ENCODE measurements at places on chromosomes 4 and X. TPM values are rescaled to one million over a fixed set of nuclear protein-coding genes. Genes with fewer than 3 reads are reported as not detected.
A peak's percentile ranks its signal among the peaks of the same experiment; 100 is the strongest.

DNA sequence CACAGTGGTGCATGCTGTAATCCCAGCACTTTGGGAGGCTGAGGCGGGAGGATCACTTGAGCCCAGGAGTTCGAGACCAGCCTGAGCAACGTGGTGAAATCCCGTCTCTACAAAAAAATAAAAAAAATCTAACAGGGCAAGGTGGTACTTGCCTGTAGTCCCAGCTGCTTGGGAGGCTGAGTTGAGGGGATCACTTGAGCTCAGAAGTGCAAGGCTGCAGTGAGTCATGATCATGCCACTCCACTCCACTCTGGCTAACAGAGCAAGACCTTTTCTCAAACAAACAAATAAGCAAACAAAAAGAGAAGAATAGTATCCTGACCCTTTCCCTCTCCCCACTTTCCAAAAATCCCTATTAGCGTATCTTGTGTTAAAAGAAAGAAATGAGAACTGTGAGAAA, 52.7 kb downstream of the NPY1R start:
- no peak for DNase-seq

GRCh38 chr4:22842360-22843018, 149.8 kb downstream of the GBA3 start:
- DNase-seq: no peak

GRCh38 chr4:48085821-48086589, 48.0 kb downstream of the TXK start:
- DNase-seq: no peak

DNA sequence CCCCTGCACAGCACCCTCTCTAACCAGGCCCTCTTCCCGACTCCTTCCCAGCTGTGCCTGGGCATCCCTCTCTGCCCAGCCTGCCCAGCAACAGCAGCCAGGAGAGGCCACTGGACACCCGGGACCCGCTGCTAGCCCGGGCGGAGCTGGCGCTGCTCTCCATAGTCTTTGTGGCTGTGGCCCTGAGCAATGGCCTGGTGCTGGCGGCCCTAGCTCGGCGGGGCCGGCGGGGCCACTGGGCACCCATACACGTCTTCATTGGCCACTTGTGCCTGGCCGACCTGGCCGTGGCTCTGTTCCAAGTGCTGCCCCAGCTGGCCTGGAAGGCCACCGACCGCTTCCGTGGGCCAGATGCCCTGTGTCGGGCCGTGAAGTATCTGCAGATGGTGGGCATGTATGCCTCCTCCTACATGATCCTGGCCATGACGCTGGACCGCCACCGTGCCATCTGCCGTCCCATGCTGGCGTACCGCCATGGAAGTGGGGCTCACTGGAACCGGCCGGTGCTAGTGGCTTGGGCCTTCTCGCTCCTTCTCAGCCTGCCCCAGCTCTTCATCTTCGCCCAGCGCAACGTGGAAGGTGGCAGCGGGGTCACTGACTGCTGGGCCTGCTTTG, 1.1 kb downstream of the AVPR2 start:
- DNase-seq: no peak

Gene ARAP2
- total RNA-seq: 92.2 TPM

DNA sequence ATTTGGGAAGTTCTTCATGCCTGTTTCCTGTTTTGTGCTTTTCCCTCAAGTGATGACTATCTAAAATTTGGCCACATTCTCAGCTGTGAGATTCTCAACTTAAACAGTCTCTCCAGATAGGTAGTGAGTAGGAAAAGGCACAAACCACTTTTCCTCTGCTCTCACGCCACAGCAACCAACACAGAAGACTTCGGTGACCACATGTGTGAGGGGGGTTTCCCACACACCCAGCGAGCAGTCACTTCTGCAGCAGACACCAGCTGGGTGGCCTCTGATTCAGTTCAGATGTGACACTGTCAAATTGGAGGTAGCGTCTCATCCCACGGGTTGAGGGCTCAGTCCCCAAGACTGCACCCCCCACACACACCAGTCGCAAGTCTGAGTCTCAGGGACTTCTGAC, 25.1 kb upstream of the CLDN34 start:
- peak; percentile 10 for DNase-seq

GRCh38 chr4:111639120-111639690, 506.0 kb upstream of the FAM241A start:
- no peak for DNase-seq

Gene RNF175
- 2.1 TPM for total RNA-seq

Gene SPARCL1
- total RNA-seq: not detected

DNA sequence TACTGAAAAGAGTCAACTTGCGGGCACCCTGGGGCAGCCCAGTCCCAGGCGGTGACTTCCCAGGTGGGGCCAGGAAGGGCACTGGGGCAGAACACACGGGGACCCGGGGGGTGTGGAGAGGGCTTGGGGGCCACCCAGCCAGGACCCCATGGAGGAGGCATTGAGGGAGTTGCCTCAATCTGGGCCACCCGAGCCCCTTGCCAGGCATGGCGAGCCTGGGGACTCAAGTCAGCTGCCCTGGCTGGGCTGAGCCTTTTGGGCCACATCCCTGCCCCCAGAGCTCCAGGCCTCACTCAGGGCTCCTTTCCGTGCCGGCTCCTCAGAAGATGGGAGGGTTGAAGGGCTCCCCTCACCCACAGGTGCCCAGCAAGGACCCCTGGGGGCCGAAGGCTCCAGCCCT, 6.6 kb upstream of the CPLX1 start:
- no peak for DNase-seq

Gene ATP1B4
- not detected for total RNA-seq

Gene PDE5A
- total RNA-seq: 4.9 TPM

Gene IL2
- total RNA-seq: 1.0 TPM

Data from CD4-positive, CD25-positive, alpha-beta regulatory T cell (primary cell).